ENCODE measurements at places on chromosomes 13 and 19.

DNA sequence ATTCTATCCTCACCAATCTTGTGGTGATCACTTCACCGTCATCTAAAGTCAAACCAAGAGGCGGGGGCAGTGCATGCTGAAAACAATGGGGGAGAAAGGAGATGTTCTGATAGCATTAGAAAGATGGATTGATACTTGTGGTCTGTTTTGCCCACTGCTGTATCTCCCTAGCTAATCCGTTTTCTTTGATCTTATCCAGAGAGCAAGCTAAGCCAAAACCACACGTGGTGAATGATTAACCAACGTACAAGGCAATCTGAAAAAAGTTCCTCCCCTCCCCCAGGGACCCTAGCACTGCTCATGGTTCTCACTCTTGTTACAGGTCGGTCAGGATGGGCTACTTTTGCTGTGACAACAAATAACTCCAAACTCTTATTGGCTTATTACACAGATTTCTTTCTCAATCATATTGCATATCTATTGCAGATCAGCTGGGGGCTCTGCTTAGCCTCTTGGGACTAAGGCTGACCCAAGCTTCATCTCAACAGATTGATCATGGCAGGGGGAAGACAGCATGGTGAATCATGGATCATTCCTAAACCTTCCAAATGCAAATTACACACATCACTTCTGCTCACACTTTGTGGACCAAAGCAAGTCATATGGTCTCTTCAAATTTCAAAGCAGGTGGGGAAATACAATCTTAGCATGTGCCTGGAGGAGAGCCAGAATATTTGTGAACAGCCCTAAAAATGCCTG is 11.9 kb upstream of the C13orf42 start:
- DNase-seq = no peak

- no peak for DNase-seq
Observed at GRCh38 chr19:22526661-22527272, 104.6 kb upstream of the ZNF98 start.

DNA sequence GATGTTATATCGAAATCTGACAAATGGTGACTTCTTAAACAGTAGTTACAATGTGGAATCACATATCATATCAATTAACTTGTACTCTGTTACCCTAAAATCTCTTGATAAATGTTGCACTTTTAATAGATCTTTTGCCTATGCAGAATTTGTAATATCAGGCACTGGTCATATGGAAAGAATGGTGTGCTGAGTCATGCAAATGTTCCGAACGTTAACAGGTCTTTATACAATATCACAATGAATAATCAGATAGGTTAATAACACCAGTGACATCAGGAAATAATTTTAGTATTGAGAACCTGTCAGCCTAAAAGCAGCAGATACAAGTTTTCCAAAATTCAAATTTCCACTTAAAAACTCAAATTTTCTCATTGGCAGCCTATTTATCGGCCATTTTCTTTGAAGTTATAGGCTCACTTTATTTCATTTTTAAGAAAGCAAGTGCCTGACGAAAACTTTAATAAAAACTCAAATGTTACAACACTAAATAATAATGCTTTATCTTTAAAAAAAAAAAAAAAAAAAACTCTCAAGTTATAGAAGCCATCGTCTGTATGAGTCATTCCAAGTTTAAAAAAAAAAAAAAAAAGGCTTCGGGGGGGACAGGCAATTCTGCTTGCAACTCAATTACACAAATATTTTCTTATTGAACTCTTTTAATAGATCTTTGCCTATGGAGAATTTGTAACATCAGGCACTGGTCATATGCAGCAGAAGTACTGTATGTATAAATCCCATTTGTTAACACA is 180.9 kb downstream of the DIAPH3 start:
- peak; percentile 35 for DNase-seq

GRCh38 chr19:39293394-39293793 is 2.8 kb upstream of the IFNL1 start:
- DNase-seq = no peak

GRCh38 chr13:63455938-63456337 is 2040.3 kb upstream of the PCDH20 start:
- no peak for DNase-seq
